Activated B cell treated with CpG ODN at 0.5 μM for 24 hours (primary cell): ENCODE measurements at places on chromosomes 12 and 14. TPM values are rescaled to one million over a fixed set of nuclear protein-coding genes. Genes with fewer than 3 reads are reported as not detected.

DNA sequence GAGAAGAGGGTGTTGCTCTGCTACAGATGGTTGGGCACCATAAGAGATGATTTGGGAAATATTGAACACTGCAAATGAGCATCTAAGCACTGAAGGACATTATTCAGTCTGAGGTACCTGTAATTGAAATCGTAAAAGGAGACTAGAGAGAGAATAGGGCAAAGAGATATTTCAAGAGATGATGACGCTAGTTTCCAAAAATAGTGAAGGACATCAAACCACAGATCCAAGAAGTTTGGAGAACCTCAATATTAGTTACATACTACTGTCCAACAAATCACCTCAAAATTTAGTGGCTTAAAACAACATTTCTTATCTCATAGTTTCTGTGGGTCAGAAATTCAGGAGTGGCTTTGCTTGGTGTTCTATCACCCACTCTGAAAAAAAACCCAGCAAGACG is 4.5 kb upstream of the MBIP start:
- no peak for DNase-seq

- DNase-seq, result no peak
Measured at GRCh38 chr12:89992668-89993451, 284.2 kb upstream of the ATP2B1 start.

- DNase-seq, result no peak
Measured at GRCh38 chr12:32201096-32201495, 94.4 kb downstream of the BICD1 start.

DNA sequence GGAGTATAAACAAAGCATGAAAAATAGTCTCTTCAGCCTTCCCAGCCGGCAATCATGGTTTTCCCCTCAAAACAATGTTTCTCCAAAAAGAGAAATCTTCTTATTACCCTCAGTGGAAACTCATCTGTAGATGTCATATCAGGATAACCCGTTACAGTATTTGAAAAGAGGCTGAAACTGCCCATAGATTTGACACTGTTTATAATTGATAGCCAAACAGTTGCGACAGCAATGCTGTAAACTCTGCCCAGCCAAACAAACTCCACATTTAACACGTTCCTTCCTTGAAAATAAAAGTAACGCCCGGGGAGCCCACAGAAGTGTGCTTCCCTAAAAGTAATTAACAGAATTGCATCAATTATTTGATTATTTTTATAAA is 201.3 kb upstream of the FOXN3 start:
- no peak for DNase-seq

- DNase-seq, result no peak
Measured at GRCh38 chr12:130254461-130255276, 83.0 kb upstream of the PIWIL1 start.

DNA sequence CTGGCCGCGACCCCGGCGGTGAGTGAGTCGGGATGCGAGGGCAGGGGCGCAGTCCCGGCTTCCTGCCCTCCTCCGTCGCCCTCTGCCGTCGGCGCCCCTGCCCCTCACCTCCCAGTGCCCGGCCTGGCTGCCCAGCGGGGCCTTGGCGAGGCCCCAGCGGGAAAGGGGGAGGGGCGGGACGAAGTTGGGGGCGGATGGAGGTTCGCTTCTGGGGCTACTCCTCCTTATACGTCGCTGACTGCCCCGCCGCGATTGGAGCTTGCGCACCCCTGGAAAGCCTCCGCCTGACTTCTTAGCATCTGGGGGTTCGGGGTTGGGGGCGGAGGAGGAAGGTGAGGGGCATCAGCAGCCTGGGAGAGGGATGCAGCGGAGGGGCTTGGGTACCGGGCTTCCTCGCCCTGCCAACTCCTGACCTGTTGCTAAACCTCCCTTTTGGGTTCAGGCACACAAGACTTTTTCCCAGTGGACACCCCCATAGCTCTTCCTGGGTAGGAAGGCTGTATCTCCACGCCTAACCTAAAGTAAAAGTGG is 406 bp downstream of the TMEM263 start:
- no peak for DNase-seq

- no peak for DNase-seq
Measured at GRCh38 chr14:44286201-44286600, 220.9 kb downstream of the FSCB start.

GRCh38 chr12:33628087-33628486 is 188.5 kb upstream of the SYT10 start:
- no peak for DNase-seq

- DNase-seq, result no peak
Measured at GRCh38 chr14:56211084-56211483, 92.9 kb downstream of the PELI2 start.

DNA sequence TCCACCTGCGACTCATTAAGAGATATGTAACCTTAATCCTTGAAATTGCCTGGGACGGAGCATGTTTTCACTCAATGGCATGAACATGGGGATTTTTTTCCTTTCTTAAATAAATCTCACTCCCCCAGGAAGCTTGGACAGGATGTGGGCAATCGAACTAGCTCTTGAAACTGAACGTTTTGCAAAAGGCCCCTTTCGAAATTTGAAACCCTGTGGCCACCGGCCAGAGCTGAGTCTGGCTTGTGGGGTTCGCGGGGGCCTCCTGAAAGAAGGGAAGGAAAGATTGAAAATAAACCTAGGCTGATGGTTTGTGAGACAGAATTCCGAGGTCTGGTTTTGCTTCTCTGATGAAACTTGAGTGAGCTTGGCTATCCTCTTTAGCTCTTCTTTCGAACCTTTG is 101.4 kb upstream of the RTL1 start:
- no peak for DNase-seq

Gene CATSPERB
- 0.27 TPM in 1 of 2 replicates, not detected in the other for total RNA-seq

Gene MRPS35
- total RNA-seq, result 36.2 and 36.8 TPM in 2 replicates

Gene NEMP1
- total RNA-seq, result 23.0 and 27.6 TPM in 2 replicates

Gene VDR
- total RNA-seq, result 0.64 and 0.86 TPM in 2 replicates

Gene WNT1
- not detected in 2 replicates for total RNA-seq

Gene KLRC2
- not detected in 2 replicates for total RNA-seq

Gene FAM222A
- 0.73 and 1.6 TPM in 2 replicates for total RNA-seq

Gene KLHL33
- total RNA-seq, result 0.42 and 0.53 TPM in 2 replicates
